ENCODE measurements at places on chromosomes 13 and 19. TPM values are rescaled to one million over a fixed set of nuclear protein-coding genes. Genes with fewer than 3 reads are reported as not detected.
A peak's percentile ranks its signal among the peaks of the same experiment; 100 is the strongest.

DNA sequence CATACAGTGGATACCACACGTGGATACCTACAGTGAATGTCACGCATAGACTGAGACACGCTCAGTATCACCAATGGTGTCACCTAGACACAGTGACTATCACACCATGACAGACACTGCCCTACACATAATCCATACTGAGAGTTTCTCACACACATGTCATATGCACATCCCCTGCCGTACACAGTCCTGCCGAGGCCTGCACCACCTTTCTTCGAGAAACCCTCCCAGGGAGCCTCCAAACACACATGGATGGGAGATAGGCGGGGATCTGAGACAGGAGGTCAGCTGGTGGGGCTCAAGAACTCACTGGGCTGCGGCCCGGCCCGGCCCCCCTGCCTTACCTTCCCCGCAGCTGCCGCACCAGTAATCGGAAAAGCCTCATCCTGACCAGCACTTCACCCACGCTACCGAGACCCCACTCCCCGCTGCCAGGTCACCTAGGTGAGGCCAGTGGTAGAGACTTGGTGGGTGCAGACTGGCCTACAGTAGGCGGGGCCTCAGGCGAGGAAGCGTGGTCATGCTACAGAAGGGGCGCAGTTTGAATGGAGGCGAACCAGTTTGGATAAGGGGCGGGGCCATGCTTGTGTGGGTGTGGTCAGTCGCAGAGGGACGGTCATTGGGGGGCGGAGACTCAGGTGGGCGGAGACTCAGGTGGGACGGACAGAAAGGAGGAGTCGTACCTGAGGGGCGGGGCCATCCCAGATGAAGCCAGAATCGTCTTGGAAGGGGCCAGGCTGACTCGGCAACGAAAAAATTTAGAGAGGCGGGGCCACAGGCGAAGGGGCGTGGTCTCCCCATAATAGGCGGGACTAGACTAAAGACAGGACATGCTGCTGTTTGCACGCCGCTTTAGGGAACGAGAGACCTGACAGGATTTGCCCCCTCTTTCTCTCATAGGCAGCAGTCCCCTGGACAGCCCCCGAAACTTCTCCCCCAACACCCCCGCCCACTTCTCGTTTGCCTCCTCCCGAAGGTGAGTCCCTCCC lies 2.1 kb downstream of the MAST1 start:
- no peaks in the 10 kb centered on the region for H3K36me3 ChIP-seq
- DNase-seq, result peak; percentile 84
- no peak overlapping the region for H3K27ac ChIP-seq
- H3K27me3 ChIP-seq, result peaks cover 67% of the 10 kb centered on the region

DNA sequence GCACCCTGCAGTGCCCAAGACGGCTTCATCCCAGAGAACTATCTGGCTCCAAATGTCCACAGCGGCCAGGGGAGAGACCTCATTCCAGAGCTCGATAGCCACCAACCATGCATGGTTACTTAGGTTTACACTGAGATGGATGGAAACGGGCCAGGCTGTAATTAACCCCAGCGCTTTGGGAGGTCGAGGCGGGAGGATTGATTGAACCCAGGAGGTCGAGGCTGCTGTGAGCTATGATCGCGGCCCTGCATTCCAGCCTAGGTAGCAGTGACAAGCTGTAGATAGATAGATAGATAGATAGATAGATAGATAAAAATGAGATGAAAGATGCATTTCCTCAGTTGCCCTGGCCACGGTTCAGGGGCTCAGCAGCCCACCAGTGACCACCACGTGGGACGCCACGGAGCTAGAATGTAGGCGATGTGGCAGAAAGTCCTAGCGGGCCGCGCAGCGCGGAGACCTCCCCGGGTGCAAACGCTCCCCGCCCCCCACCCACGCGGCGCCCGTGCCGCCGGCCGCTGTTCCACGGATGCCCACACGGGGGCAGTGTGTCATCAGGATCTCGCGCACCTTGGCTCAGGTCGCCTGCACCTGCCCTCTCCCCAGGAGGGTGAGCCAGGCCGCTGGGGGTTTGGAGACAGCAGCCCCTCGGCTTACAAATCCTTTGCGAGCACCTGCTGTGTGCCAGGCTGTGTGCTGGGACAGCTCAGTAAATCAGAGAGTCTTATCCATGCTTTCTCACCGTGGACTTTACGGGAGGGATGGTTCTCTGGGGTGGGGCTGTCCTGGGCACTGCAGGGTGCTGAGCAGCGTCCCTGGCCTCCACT lies 13.5 kb upstream of the TLE5 start:
- DNase-seq, result peak; percentile 86
- no peaks in the 10 kb centered on the region for H3K27me3 ChIP-seq

ZNF701 gene
- total RNA-seq, result 21.5 TPM

APOC4 gene
- total RNA-seq, result not detected

IGFL3 gene
- not detected for total RNA-seq

All from activated CD4-positive, alpha-beta T cell treated with anti-CD3 and anti-CD28 coated beads for 36 hours (primary cell).